Stimulated activated CD4-positive, alpha-beta T cell treated with anti-CD3 and anti-CD28 coated beads, Interleukin-2, amount 100 ng/mL, for 48 hours (primary cell): ENCODE measurements at places on chromosomes 13 and 19.

DNA sequence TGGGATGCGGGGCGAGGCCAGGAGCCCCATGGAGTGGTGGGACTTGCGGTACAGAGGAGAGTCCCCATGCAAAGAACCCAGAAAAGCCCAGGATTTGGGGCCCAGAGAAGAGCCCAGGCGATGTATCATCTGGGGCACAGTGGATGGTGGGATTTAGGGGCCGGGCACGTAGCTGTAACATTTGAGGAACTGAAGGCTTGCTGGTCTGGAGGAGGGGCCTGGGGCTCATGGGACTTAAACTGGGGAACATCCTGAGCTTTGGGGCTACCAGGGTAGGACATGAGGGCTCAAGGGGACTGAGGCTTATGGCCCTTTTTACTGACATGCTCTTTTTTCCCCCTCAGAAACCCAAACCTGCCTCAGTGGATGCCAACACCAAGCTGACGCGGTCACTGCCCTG, 13.5 kb downstream of the MED25 start:
- DNase-seq, result no peak

DNA sequence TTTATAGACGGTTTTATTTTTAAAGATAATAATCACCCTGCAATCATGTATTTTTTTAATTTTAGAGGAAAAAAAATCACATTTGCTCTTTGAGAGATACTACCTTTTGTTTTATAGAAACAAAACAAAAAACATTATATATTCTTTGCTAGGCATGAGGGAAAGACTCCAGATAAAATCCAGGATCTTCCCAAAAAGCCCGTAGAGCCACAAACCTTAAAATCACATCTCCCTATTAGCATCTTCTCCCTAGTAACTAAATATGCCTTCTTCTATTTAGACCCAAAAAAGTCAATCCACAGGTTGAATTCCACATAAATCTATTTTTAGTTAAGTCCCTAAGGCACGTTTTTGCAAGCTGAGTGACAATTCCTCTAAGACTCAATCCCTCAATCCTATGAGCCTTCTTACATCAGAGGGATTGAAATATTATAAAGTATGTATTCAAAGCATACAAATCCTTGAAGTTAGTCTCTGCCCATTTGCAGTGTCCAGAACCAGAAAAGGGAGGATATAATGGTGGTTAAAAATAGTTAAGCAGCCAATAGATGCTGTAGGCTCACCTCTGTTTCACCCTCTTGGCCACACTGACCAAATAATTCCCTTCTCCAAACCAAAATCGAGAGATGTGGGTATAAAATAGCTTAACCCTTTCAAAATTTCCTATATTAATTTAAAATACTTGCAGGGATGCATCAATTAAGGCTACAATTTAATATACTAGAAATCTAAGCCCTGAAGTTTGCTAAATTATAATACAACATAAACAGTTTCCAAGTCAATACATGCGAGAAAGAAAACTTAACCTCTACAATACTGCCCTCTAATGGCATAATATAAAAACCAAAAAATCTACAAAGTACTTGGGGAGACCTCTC, 64.0 kb downstream of the SERP2 start:
- no peak for DNase-seq

DNA sequence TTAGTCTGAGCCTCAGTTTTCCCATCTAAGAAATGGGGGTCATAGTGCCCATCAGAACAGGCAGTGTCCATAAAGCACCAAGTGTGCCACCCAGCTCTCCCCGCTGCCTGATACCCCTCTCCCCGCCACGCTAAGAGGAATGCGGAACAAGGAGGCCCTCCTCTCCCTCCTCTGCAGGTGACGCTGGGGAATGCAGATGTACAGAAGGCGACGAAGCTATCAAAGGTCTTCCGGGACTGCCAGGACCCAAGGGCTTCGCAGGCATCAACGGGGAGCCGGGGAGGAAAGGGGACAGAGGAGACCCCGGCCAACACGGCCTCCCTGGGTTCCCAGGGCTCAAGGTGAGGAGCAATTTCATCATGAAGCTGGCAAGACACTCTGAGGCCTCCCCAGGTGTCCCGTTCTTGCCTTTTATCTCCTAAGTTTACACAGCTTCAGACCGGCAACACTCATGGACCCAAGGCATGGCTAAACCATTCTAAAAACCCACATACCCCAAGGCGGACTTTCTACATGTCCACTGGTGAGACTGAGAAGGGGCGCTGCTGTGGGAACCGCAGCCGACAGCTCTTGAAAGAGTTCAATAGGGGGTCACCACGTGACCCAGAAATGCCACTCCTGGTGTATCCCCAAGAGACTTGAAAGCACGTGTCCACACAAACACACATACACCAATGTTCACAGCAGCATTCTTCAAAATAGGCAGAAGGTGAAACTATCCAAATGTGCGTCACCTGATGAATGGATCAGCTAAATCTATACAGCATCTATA, 102.7 kb downstream of the RAB20 start:
- no peak for DNase-seq

GRCh38 chr13:86020351-86021002, 221.3 kb upstream of the SLITRK6 start:
- DNase-seq, result no peak

DNA sequence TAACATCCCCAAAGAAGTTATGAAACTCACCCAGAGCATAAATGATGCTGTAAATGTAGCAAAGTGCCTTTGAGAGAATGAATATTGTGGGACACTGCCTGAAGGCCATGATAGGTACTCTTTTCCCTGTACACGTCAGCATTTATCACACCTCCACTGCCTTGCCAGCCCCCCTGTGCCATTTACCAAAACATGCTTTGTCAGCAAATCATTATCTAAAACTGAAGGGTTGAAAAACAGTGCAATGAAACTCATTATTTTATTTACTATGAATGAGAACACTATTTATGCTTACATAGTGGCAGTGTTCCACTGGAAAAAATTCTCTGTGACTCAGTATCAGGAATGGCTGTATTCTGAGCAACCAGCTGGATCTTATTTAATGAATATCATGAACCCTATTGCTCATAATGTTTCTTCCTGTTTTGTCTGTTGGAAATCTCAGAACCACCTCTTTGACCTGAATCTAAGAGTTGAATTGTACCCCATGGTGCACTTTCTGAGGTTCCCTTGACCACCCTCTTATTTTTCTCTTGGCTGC, 564.1 kb downstream of the DCT start:
- DNase-seq, result no peak

- DNase-seq, result no peak
Observed at GRCh38 chr19:4933528-4933927, 24.2 kb downstream of the UHRF1 start.

- DNase-seq, result no peak
Observed at GRCh38 chr13:31195616-31196015, 4.2 kb upstream of the B3GLCT start.

DNA sequence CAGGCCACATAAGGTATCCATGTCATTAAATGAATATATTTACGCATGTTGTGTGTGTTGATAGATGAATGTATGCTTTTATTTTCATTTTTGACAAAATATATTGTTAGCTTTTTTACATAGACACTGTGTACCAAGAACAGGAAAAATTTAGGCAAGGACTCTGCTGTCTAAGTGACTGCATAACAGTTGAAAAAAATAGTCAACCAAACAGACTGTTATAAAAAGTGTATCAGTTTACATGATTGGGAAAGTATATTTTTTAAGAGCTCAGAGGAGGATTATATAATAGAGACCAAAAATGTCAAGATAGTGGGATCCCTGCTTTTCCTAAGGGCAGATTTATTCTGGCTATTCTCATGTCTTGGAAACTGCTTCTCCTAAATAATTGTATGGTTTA, 858.0 kb downstream of the SLITRK1 start:
- no peak for DNase-seq

- DNase-seq, result no peak
Observed at GRCh38 chr19:7927605-7928333, 1.8 kb upstream of the CTXN1 start.

GRCh38 chr13:51912091-51912490, 50.3 kb downstream of the CCDC70 start:
- no peak for DNase-seq

GRCh38 chr19:2711172-2711874, 8.8 kb upstream of the GNG7 start:
- DNase-seq, result no peak

DNA sequence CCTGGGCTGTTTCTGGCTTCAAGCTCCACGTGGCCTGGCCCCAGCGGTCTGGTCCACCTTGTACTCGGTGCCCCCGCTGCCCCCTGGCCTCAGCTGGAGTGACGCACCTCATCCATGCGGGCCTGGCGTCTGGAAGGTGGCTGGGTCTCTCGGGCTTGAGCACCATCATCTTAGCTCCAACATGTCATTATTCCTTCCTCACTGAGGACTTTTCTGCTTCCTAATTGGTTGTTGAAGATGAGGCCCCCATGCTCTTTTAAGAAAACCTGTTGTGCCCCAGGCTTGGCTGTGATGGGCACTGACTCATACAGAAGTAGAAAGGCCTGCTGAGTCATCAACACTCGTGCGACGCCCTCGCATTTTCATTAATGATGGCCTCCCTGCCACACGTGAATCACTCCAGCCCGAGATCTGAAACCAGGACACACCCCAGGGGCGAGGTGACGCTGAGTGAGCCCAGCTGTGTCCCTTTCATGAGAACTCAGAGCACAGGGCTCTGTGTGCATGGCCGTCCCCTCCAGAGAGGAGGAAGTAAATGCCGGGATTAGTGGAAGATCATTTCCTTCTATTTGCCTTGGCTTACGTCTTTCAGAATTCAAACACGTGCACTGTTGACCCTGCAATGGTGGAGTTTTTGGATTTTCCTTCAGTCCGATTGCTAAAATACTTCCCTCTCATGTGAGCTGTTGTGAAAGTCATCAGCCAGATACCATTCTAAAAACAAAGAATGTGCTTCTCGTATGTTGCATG, 14.0 kb upstream of the GJA3 start:
- peak; percentile 57 for DNase-seq

GRCh38 chr13:49938921-49939320, 2.8 kb upstream of the SPRYD7 start:
- DNase-seq, result no peak

DNA sequence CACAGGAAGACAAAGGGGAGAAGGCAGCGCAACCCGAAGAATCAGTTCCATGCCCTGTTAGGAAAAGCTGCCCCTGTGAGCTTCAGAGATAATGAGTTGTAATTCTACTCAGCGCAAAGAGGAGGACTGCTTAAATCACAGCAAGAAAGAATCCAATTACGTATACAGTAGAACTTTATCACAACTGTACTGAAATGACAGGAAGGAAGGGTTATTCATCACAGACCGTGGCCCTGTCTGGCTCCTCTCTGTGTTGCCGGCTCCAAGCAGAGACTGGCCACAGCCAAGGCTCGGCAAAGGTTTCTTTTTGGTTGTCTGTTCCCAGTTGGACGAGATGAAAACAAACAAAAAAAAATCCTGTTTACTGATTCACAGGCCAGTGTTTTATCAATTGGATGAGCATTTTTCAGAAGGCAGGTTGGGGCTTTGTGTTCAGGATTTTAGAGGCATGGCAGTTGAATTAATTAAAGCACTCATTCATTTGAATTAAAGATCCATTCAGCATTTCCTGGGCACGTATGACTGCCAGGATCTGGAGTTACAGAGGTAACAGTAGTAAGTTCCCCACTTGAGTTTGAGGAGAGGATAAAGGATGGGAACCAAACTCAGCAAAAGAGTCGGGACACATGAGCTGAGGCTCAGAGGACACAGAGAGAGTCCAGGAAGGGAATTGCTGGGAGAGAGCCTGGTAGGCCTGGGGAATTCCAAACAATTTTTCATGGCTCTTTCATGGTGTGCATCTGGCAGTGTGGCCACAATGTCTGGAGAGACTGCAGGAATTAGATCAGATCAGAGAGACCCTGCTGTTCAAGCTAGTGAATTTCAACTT, 341.0 kb downstream of the DNAJC15 start:
- DNase-seq, result no peak

DNA sequence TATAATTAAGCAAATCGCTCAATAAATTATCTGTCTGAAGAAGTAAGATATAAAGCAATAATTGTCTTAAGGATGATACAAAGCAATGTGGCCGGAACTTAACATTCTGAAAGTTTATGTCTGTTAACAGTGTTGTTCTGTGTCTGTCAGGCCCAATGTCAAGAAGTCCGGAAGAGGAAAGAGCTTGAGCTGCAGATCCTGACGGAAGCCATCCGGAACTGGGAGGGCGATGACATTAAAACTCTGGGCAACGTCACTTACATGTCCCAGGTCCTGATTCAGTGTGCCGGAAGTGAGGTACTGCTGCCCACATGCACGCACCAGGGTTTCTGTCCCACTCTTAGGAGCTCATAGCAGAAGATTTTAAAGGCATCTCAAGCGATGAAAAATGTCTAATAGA, 45.1 kb upstream of the TEX29 start:
- no peak for DNase-seq

DNA sequence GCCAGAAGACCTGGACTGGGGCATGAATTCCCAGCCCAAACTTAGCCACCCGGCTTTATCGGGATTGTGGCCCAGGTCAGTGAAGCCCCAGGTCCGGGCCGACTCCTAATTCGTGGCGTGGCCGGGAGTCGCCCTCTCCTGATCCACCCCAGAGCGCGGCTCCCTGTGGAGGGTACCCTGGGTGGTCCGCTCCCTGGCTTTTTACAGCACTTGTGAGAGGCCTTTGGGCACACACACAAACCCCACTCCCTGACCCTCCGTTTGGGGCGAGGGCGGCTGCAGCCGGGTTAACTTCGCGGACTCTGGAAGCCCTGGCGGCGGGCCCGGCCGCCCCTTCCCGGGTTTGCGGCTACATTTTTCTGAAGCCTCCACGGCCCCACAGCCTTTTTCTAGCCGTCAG, 56.4 kb downstream of the ZNF568 start:
- peak; percentile 0 for DNase-seq

- DNase-seq, result no peak
Observed at GRCh38 chr13:41370736-41371135, 59.7 kb downstream of the NAA16 start.

- DNase-seq, result no peak
Observed at GRCh38 chr19:39223703-39224279, 19.7 kb upstream of the SYCN start.

DNA sequence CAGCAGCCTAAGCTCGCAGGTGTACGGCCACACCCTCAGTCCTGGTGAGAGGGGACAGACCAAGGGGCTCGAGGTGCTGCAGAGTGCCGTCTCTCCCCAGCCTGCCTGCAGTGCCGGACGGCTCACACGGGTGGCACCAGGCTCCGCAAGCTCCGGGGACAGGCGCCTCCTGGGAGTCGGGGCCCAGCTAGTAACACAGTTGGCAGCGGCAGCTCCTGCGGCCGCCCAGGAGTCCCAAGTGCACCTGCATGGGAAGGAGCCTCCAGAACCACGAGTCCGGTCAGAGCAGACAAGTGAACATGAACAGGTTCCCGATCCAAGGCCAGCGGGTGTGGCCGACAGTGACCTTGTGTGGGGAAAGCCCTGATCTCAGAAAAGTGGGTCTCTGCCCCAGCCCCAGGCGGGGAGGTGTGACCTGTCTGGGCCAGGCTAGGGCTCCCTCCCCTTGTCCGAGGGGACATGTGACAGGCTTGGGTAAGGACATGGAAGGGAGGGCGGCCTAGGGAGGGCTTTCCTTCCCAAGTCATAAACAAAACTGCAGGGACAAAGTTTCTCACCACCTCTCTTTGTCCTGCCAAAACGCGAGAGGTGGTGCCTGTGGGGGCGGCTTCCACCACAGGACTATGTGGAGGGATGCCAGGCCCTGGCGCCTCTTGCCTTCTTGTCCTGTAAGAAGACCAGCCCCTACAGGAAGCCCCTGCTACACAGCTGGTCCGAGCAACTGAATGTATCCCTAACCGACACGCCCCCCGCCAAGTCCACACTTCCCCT, 46.5 kb downstream of the MLLT1 start:
- no peak for DNase-seq

- DNase-seq, result no peak
Observed at GRCh38 chr19:3510727-3511126, 4.6 kb downstream of the FZR1 start.

- DNase-seq, result no peak
Observed at GRCh38 chr13:71524613-71525304, 342.2 kb downstream of the DACH1 start.
